H7 (cell line): ENCODE measurements at places on chromosomes 13 and 19. TPM values are rescaled to one million over a fixed set of nuclear protein-coding genes. Genes with fewer than 3 reads are reported as not detected.
A peak's percentile ranks its signal among the peaks of the same experiment; 100 is the strongest.

The C19orf81 gene
- total RNA-seq = 7.8 and 8.0 TPM in 2 replicates

DNA sequence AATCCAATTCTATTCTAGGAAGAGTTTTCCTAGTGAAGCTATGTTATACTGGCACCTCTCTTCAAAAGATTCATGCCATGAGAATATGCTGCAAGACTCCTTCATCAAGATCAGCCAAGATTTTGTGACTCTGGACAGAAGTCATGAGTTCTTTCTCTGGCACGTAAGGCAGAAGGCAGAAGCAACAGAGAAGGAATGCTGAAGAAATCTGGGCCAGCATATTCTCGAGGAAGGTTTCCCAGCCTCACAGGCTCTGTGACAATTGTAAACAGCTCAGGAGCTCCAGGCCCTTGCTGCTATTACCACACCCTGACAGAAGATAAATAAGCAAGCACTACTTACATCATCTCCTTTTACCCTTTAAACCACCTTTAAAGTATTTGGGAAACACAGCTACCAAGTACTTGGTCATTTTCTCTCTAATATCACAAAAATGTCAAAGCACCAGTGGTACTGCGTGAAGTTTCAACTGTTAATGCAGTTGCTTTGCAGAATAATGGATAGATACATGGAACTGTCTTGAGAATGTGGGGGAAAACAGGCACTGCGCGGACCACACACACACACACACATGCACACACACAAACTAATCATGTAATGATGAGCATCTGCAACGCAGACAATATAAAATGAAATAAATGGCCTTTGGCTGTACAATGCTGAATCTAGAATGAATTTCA is 55.4 kb downstream of the INTS6 start:
- peak; percentile 2 for DNase-seq

- peak; percentile 98 for DNase-seq
Measured at GRCh38 chr19:39402346-39403300, 4.0 kb upstream of the ZFP36 start.

GRCh38 chr13:108322206-108322824 is 52.8 kb downstream of the TNFSF13B start:
- peak; percentile 4 for DNase-seq

GRCh38 chr19:16234552-16235445 is 37.1 kb downstream of the AP1M1 start:
- DNase-seq = peak; percentile 43

GRCh38 chr13:113350065-113350937 is 13.6 kb downstream of the GRTP1 start:
- DNase-seq = no peak

DNA sequence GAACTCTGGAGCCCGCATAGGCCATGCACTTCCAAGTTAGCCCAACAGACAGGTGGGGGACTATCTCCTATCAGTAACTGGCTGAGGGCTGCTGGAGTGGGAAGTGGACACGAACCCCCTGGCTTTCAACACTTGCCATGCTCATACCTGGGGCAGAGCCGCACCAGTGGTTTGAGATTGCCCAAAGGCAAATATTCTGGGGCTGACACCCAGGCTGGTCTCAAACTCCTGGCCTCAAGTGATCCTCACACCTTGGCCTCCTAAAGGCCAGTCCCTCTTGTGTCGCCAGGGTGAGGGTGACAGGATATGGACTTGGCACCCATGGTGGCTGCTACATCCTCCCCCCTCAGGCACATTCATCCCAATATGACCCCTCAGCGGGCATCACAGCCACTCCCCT is 13.1 kb downstream of the NFKBID start:
- DNase-seq = no peak
